Stimulated activated CD4-positive, alpha-beta T cell treated with anti-CD3 and anti-CD28 coated beads, Interleukin-12 subunit alpha, Interleukin-12 subunit beta, amount 100 ng/mL, for 24 hours (primary cell): ENCODE measurements at places on chromosomes 6 and 20.

- no peak for DNase-seq
These were observed 20.2 kb upstream of the RREB1 start for GRCh38 chr6:7087491-7087979.

- DNase-seq: peak; percentile 37
These were observed 64.3 kb downstream of the MRPL14 start for GRCh38 chr6:44062771-44063560.

DNA sequence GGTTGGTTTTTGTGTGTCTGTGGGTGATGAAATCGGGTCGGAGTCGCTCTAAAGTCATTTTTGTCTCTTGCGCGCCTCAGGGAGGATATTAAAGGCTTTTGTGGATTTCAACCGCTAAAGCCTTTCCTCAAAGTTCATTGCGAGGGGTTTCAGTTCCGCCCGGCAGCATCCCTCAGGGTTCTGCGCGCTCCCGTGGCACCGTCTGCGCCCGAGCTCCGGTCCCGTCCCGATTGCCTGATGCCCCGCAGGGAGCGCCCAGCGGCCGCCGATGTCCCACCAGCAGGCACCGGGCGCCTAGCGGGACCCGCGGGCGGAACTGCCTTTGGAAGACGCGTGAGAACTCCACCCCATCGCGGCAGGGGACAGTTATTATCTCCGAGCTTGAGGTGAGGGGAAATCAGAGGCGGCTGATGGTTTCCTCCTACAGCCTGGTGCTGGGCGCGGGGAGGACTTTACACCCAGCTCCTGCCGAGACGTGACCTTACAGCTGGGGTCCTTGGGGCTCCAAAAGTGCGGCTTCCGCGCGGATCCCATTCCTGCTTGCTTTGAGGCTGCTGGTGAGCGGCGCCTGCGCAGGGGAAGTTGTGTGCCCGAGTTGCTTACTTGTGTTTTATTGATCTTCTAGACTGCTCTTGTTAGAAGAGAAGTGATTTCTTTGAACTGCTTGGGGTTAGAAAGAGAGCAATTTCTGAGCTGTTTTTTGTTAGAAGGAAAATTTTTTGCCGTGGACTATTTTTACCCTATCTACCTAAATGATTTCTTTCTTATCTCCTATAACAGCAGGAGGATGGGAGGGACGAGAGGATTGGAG, 27.1 kb downstream of the ULBP1 start:
- DNase-seq: no peak

DNA sequence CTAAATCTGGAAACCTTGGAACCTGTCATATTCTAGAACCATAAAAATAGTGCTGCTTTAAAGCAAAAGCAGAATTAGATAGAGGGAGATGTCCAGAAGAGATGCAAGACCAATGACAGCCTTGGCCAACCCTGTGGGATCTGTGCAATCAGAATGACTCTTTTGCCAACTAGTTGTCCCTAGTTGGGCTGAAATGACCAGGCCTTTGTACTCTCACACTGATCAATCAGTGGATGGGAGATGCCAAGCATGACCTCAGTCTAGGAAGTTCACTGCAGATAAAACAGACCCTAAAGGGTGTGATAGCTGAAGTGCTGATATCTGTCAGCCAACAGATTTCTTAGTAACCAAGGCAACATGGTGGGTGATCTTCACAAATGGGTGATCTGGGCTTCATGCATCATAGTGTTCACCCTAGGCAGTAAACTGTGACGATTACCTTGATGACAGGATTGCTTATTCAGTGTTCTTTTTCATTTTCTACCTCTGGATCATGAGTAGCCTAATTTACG, 52.1 kb downstream of the BCKDHB start:
- DNase-seq: no peak
